ENCODE measurements at places on chromosomes 2 and 18. TPM values are rescaled to one million over a fixed set of nuclear protein-coding genes. Genes with fewer than 3 reads are reported as not detected.

Gene TRIM54
- total RNA-seq = 0.48 TPM

Gene CPS1
- total RNA-seq = 6.1 TPM

Gene PRPF40A
- total RNA-seq = 93.4 TPM

Gene DYNAP
- not detected for total RNA-seq

Gene FAP
- not detected for total RNA-seq

Gene CDKL4
- not detected for total RNA-seq

Gene CXCR1
- total RNA-seq = not detected

Gene CD8B2
- not detected for total RNA-seq

Gene PCARE
- total RNA-seq = not detected

Gene CCDC150
- total RNA-seq = 5.2 TPM

Gene HS6ST1
- 12.9 TPM for total RNA-seq

Gene STK16
- 28.0 TPM for total RNA-seq

Gene VWC2L
- not detected for total RNA-seq

Gene SLC30A3
- total RNA-seq = 3.4 TPM

Gene FIGLA
- not detected for total RNA-seq

Gene SLC14A1
- not detected for total RNA-seq

Gene SCN2A
- not detected for total RNA-seq

Gene CEBPZ
- 71.7 TPM for total RNA-seq

Gene ERMN
- total RNA-seq = not detected

Gene UGT1A9
- total RNA-seq = 4.7 TPM

Gene CD8A
- total RNA-seq = 0.29 TPM

Gene FKBP1B
- total RNA-seq = 9.4 TPM

Gene TUBA3E
- not detected for total RNA-seq

Gene ASXL2
- total RNA-seq = 10.9 TPM

Gene C2orf66
- total RNA-seq = 0.09 TPM

Gene ZBTB7C
- 0.09 TPM for total RNA-seq

Gene CTAGE1
- not detected for total RNA-seq

Gene LAMA3
- total RNA-seq = 39.0 TPM

Gene FARSB
- 43.1 TPM for total RNA-seq

Gene GPR148
- not detected for total RNA-seq

Gene ASB18
- total RNA-seq = not detected

Gene ZDBF2
- total RNA-seq = 0.86 TPM

Gene STAMBP
- total RNA-seq = 52.1 TPM

Gene AQP12B
- not detected for total RNA-seq

Gene BOK
- 21.8 TPM for total RNA-seq

Gene PSMA8
- total RNA-seq = not detected

Gene TCF23
- not detected for total RNA-seq

Gene MDH1B
- total RNA-seq = 1.6 TPM

Gene TXNDC2
- 0.21 TPM for total RNA-seq

Gene NT5DC4
- not detected for total RNA-seq

Gene SP140L
- 3.3 TPM for total RNA-seq

Data from A549 treated with CpdA at 1 μM for 4 hours (cell line).